ENCODE measurements at places on chromosomes 3 and 15.
A peak's percentile ranks its signal among the peaks of the same experiment; 100 is the strongest.

DNA sequence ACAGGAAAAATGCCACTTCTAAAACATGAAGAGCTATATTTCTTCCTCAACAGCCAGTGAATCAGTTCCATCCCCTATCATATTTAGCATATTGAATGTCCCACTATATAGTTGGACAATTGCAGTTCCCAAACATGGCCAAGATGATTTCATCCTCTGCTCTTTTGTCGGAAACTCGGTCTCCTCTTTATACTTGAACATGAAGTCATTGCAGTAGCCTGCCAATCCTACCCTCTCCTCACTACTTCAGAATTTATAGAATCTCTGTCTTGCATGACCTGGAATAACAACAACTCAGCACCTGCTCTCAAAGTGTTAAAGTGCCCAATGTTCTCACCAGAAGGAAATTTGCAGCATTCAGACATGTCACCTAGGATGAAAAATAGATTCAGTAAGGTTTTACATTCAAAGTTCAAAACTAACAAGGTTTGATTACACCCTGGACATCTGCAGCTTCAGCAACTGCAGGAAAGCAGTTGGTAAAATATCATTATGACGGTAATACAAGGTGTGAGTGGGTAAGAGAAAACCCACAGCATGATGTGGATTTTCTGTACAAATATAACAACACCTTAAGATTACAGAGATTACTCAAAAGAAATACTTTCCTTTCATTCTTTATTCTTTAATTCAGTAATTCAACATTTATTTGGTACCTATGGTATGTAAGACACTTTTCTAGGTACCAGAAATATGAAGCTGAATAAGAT lies 52.5 kb downstream of the TP63 start:
- no peak for DNase-seq

GRCh38 chr3:4355401-4356219 lies 52.4 kb downstream of the SETMAR start:
- DNase-seq, result no peak

- DNase-seq, result no peak
Observed at GRCh38 chr3:144831955-144832716, 860.5 kb downstream of the DIPK2A start.

DNA sequence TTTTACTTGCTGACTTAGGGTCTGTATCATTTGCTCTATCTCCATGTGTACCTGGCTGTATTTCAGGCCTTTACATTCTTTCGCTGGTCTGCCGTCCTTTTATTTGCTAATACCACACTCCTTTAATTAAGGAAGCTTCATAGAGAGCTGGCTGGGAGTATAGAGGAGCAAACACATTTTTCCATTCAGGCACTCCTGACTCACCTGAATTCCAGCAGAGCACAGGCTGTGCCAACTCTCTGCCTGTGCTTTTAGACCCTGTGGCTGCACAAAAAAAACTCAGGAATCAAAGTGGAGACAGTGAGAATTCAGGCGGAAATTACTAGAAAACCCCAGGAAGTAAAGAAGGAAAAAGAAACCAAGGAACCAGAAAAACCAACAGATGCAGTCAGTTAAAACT lies 29.0 kb upstream of the ATP10A start:
- no peak for DNase-seq

- DNase-seq, result no peak
Observed at GRCh38 chr15:80946576-80946975, 43.0 kb downstream of the MESD start.

GRCh38 chr3:67620869-67621268 lies 33.5 kb downstream of the SUCLG2 start:
- DNase-seq, result no peak

DNA sequence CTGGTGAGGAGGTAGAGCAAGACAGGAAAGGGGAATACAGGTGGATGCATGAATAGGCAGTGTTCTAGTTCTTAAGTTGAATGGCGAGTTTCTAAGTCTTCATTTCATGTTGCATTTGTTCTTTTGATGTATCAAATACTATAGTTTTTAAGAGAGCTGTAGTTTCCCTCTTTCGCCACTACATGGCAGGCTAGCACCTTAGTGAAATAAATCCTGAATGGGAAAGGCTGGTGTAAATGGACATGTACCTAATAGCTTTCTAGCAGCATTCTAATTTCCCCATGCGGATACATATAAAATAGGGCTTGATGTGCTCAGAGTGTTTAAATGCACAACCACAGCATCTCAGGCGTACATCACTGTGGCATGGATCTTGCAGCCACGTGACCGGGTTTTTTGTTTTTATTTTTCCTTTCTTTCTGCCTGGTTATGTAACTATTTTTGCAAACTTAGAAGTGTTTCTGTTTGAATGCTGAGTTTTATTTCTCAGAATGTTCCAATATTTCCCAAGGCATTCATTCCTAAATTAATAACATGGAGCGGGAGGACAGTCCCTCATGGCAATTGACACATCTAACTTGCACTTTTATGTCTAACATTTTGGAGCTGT lies 23.5 kb upstream of the CLN6 start:
- no peak for DNase-seq

GRCh38 chr15:26889298-26889898 lies 22.5 kb downstream of the GABRA5 start:
- DNase-seq, result no peak

DNA sequence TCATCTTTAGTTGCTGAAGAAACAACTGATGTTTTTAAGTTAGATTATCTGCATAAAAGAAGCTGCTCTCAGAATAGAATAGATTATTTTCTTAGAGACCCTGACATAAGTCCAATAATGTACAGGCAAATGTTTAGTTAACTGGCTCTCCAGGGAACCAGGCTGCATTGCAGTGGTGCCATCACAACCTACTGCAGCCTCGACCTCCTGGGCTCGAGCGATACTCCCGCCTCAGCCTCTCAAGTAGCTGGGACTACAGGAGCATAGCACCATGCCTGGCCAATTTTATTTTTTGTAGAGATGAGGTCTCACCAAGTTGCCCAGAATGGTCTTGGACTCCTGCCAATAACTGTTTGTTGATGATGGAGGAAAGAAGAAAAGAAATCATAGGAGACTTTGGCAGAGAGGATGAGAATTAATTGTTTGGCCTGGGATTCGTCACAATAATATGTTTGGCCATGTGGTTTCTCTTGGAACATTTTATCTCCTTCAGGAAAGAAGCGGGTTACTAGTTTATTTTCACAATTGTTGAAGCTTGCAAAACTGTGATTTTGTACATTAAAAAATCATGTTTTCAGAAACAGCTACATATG lies 429.2 kb downstream of the CADM2 start:
- no peak for DNase-seq

DNA sequence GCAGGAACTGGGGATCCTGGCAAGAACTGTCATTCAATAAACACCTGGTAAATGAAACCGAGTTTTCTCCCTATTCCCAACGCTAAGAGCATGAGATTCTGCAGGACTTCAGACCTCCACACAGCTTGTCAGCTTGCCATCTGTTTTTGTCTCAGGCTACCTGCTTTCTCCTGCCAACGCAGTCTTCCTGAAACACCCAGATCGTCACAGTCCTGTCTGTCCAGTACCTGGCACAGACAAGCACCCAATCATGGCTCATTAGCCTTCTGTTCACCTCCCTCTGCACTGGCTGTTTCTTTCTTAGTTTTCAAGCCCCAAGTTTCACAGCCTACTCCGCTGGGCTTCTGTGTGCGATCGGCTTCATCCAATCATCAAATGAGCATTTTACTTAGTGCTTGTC lies 5.0 kb downstream of the SLC12A8 start:
- DNase-seq, result no peak

DNA sequence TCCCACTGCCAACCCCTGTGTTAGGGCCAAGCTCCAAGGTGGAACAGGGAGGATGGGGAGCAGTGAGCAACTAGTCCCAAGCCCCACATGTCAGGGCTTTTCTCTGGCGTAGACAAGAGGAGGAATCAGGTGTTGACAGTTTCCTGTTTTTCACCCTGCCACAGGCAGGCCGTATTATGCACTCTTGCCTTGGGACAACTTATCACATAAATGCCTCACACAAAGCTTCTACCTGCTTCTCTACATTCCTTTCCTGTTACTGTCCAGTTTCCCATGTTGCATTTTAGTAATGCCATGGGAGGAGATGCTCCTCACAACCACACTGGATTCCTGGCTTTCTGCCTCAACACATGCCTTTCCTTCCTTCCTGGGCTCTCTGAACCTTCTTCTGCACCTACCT lies 381.2 kb upstream of the ATP11B start:
- DNase-seq, result no peak

DNA sequence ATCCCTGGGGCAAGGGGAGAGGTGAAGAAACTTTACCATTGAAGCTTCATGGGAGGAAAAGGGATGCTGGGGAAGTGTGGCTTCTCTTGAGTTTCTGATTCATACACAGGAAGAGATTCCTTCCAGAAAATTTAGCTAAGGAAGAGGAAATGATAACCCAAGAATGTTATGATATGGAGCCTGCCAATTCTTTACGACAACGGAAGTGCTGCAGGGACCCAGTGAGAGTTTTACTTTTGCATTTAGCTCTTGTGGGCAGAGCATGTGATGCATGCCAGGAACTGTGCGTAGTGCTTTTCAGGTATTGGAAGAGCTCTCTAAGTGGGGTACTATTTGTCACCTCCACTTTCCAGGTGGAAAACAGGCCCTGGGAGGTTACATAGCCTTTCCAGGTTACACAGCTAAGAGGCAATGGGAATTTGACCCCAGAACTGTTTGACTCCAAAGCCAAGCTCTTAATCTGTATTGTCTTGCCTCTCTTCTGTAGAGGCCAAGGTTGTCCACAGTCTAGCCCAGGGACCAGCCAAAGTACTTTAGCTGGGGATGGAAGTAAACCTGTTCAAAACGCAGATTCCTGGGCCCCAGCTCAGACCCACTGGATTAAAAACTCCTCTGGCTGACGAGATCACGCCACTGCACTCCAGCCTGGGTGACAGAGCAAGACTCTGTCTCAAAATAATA lies 23.0 kb downstream of the CMTM7 start:
- DNase-seq, result peak; percentile 26

- DNase-seq, result no peak
Observed at GRCh38 chr3:114634635-114635034, 340.8 kb downstream of the TIGIT start.

DNA sequence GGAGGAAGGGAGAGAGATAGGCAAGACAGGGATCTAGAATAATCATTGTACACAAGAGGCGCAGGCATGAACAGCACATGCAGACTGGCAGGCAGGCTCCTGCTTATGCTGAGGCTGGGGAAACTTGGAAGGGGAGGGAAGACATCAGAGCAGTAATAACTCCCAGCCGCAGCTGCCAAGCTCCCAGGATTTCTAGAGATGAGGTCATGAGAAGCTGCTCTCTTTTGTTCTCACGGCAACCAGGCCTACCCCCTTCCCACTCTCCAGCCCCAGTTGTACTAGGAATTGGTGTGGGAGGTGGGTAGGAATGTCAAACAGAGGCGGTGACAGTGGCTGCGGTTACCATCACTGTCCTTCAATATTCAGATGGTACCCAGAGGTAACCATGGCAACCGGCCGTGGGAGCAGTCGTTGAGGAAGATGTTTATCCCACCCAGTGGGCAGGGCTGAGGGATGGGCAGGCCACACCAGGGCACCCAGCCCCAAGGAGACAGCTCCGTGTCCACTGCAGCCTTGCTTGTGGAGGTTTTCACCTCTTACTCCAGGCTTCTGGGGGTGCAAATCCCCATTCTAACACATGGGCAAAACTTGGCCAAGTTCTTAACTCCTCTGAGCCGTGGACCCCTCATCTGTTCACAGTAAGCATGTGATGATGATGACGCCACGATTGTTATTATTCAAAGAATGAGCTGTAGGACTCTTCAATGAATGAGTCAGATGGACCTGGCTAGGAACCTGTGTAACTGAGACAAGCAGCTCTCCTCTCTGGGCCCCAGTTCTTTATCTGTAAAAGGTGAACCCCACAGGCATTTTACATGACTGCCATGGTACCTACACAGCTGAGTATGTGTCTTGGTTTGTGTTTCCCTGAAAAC lies 360.8 kb upstream of the PROK2 start:
- no peak for DNase-seq

DNA sequence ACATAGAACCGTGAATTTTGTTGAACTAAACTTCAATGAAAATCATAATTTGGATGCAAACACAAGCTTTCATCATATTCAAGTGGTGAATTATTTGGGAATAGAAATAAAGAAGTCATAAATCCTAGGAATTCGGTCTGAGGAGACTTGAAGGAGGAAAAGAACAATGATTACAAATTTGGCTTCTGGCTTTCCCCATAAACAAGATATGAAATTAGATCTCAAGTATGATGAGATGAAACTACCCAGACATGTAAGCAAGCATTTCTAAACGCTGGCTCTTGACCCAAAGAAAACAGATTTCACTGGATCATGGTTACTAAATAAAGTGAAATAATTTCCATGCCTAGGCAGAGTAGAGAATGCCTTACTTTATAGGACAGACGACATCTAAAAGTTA lies 146.9 kb upstream of the LRTM1 start:
- no peak for DNase-seq

All from activated naive CD4-positive, alpha-beta T cell (primary cell).